T-helper 9 cell (primary cell): ENCODE measurements at places on chromosomes 12 and 14.

GRCh38 chr12:116159175-116159574 is 118.3 kb downstream of the MED13L start:
- no peak for DNase-seq

- no peak for DNase-seq
Observed at GRCh38 chr12:123026094-123026853, 45.8 kb downstream of the ARL6IP4 start.

DNA sequence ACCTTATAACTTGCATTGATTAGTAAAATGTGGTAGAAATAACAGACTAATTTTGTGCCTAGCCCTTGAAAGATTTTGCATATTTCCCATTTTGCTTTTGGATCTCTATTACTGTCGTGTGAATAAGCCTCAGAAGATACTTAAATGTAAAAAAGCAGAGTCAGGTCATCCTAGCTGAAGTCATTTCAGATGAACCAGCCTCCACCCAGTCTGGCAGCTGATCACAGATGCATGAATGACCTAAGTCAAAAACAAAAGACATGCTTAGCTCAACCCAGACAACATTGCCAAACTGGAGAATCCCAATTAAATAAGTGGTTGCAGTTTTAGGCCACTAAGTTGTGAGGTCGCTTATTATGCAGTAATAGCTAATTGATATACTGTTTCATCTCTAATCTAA is 349.9 kb downstream of the C12orf50 start:
- DNase-seq, result no peak

DNA sequence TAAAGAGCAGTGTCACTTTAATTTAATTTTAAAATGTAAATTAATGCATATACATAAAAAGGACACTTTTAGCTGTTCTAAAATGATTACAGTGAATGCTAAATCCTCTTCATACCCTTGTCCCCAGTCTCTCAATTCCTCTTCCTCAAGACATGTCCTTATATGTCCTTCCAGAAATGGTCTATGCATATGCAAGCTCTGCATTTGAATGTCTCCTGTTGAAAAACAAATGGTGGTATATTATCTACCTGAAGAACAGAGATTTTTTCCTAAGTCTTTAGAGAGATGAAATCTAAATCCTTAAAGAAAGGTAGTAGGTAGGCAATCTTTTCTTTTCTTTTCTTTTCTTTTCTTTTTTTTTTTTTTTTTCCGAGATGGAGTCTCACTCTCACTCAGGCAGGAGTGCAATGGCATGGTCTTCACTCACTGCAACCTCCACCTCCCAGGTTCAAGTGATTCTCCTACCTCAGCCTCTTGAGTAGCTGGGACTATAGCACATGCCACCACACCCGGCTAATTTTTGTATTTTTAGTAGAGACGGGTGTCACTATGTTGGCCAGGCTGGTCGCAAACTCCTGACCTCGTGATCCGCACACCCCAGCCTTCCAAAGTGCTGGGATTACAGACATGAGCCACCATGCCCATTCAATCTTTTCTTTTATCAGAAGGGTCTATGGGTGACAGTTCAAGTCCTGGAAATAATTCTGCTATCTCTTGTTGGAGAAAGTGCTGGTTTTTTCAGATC is 180.5 kb downstream of the PRKCH start:
- DNase-seq, result no peak

- no peak for DNase-seq
Observed at GRCh38 chr12:130719263-130719859, 3.3 kb upstream of the RIMBP2 start.

DNA sequence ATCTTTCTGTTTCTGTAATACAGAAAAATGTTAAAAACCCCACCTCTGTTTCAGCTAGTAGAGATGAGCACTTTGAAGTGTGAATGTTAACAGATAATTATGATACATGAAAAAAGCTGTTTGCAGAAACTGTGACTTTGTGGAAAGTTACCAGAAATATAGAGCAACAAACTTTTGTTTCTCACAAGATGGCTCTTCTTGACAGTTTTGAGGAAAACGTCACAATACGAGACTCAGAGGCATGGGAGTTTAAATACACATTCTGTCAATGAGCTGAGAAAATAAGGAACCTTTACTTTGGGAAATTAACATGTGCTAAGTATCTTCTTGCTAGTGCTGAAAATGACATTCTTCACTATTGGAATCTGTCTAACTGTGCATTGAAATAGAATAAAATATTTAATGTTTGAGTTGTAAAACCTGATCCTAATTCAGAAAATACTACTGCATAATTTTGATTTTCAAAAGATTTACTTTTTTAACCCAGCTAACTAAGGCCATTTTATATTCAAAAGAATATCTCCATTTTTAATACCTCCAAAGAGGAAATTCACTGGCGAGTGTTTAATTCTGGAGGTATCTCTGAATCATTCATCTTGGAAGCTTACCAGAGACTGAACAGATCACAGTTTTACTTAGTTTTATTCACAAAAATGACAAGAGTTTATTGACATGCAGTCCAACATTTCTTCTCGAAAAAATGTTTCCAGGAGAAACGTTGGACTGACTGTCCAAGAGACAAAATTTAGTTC is 308.9 kb upstream of the LRFN5 start:
- no peak for DNase-seq

DNA sequence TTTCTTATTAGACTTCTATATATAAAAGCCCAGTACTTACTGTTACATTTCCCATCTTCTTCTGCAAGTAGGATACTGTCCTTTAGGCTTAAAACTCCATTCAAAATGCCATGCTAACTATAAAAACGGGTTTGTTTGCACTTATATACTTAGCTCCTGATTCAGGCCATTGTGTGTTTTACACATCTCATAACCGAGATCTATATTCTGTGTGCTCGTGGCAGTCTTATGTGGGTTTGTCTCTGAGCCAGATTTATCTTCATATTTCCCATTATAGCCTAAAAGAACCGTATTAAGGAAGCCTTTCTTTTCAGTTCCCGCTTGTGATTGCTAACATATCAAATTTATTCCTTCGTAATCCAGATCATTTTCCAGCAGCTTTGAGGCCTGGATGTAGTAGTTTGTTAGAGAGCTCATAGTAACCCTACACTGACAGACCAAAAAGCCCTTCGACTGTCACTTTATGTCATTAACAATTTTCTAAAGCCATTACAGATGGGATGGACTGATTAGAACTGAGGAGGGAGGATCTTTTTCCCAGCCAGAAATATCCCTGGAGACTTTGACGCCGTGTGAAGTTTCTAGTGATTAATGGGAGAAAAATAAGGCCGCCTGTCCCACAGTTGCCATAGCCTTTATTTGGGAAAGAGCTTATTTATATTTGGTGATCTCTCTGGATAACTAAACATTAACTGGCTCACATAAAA is 508.5 kb downstream of the FOXG1 start:
- DNase-seq, result no peak

- no peak for DNase-seq
Observed at GRCh38 chr12:28996688-28997087, 152.4 kb upstream of the FAR2 start.

DNA sequence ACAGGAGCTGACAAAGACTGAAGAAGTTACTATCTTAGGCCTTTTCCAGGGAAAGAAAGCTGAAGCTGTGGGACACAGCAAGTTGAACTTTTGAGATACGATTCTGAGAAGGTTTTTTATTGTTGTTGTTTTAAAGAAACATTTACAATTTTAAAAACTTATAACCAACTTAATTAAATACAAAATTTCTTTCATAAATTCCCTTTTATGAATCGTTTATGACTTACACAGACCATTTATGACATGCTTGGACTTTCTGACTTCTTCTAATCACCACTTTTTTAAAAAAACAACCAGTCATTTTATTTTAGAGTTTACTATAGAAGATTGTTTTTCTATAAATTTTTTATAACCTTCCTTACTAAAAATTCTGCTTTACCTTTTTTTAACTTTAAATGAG is 68.7 kb downstream of the DHRS2 start:
- no peak for DNase-seq

DNA sequence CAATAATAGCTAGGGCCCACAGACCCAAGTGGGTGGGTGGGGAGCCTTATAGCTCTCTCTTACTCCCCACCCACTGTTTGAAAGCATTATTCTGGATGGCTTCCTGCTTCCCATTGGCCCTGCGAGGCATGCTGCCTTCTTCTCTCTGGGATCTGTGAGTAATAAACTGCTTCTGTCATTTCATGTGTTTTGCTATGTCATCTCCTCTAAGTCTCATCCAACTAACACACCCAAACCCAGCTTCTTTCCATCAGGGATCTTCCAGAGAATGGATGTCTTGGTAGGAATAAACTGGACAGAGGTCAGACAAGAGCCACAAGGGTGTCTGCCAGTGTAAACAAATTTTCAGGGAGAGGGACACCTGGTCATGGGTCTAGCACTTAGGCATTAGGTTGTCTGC is 66.4 kb upstream of the BDKRB2 start:
- no peak for DNase-seq

DNA sequence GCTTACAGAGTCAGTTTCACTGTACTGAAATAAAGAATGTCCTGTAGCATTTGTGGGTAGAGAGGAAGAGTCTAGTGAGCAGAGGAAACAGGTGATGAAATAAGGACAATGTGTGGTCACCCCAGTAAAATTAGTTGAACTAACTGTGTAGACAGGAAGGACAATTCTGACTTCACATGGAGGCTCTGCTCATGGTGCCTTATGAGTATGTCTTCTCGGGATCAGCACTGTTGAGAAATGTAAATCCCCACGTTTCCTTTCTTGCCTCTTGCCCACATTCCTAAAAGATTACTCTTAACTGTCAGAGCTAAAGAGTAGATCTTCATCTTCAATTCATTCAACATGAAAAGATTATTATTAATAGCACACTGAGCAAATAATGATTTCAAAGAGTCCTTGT is 113.2 kb upstream of the FLRT2 start:
- DNase-seq, result no peak

DNA sequence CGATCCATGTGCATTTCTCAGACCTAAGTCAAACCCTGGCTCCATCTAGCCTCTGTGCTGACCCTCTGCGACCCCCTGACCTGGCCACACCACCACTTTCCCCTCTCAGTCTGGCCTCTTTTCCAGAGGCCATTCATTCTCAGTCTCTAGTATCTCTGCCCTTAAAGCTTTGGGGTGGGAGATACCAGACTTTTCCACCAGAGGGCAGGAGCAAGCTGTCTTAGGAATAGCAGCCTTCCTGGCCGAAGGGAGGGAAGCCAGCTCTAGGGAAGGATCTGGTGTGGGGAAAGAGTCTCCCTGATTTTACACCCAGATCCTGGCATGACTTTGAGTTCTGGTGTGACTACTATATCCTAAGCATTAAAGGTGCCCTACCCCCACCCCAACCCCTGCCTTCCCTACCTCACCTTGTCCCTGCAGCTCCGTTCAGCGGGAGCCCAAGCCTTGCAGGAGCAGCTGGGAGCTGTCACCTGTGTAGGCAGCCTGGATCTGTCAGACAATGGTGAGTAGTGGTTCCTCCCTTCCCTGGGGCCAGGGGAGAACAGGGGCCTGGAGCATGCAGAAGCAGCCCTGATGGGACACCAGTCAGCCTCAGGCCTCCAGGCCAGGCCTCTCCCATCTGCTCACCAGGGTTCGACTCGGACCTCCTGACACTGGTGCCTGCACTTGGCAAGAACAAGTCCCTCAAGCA is 6.6 kb downstream of the CARMIL3 start:
- peak; percentile 34 for DNase-seq

DNA sequence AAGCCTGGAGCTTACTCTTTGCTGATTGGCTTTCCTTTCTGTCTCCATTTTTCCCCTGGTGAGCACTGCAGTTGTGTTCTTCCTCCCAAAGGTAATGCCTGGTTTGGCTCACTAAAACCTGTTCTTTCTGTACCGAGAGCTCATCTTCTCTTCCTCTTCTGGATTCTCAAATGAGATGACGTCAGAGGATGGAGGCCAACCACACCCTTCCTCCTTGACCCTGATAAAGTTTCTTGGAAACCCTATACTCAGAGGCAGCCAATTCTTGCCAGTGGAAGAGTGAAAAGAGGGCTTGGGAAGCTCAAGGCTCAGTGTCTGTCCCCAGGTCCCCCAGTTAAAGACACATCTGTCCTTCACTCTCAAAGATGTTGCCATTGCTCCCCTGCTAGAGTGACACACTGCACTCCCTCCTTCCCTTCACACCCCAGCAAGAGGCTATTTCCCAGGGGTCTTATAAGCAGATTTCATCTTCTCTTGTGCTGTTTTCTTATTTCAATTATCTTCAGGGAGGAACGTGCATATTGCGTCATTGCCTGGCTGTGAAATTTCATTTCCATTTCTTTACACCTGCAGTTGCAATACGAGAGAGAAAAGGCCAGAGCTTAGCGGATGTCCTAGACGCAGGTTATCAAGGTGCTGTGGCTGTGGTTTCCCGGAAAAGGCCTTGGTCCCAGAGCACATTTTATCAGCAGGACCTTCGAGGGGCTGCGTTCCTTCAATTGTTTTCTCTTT is 27.3 kb downstream of the NTF3 start:
- no peak for DNase-seq

DNA sequence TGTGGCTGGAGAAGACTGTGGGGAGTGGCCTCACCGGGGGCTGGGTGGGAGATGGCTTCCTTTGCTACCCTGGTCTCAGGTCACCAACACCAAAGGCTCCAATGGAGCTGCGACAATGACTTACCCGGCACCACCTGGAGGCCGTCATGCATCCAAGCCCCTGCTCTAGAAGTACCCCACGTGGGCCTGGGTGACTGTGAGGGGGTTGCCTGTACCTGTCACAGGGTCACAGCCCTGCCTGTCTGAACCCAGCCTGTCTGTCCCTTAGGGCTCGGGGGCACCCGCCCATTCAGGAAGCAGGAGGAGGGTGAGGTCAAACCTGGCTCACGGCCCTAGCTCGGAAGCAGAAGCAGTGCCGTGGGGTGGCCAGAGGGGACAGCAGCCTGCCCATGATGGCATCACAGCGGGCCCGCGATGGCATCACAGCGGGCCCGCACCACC is 18.9 kb downstream of the ABCB9 start:
- DNase-seq, result no peak

GRCh38 chr14:22596354-22596879 is 1.7 kb upstream of the ABHD4 start:
- no peak for DNase-seq

- no peak for DNase-seq
Observed at GRCh38 chr14:93271111-93271510, 61.7 kb downstream of the BTBD7 start.

DNA sequence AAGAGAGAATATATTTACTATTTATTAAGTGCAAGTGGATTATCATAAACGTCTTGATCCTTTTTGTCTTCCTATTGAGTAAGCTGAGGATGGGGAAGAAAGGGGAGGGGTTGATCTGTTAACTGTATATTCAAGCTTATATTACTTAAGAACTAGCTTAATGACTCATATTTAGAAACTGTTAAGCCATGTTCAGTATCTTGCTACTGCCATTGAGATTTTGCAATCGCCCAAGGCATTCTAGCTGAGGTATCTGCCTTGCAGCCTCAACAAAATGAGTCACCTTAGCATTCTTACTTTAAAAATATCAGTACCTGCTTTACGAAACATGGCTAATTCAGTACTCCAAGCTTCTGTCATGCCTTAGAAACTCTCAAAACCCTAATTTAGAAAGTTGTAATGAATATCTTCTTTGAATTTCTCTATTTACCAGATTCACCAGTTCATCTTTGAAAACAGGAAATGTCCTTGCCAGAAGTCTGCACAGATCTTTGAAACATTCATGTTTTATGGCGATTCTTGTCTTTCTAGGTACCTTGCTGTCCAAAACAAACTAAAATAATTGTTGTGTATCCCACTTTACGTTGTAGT is 76.1 kb downstream of the ALG10B start:
- DNase-seq, result no peak

GRCh38 chr14:101624536-101624935 is 63.2 kb downstream of the DIO3 start:
- DNase-seq, result no peak
